Type B pancreatic cell (in vitro differentiated cells): ENCODE measurements at places on chromosomes 1 and 21. TPM values are rescaled to one million over a fixed set of nuclear protein-coding genes. Genes with fewer than 3 reads are reported as not detected.

DNA sequence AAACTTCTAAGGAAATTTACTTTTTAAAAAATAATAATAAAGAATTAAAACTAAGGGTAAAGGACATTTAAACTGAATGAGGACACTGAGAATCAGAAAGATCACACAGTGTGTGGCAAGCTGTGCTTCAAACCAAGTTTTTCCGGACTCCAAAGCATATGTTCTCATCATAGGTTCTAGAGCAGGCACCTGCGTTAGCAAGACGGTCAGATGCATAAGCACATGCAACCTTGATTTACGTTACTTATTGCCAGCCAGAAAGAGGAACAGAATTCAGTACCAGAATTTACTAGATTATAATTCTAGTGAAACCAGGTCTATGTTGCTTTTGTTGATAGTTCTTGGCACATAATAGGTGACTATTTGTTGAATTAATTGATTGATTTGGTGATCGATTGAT, 6.2 kb upstream of the LBR start:
- H3K4me3 ChIP-seq = no peak overlapping the region
- DNase-seq = no peak
- no peaks in the 10 kb centered on the region for H3K27me3 ChIP-seq
- H3K4me1 ChIP-seq = peaks cover 4% of the 10 kb centered on the region
- no peaks in the 10 kb centered on the region for H3K36me3 ChIP-seq
- H3K27ac ChIP-seq = no peak overlapping the region

- no peak overlapping the region for H3K27ac ChIP-seq
- H3K4me3 ChIP-seq = no peak overlapping the region
- DNase-seq = no peak
- no peaks in the 10 kb centered on the region for H3K36me3 ChIP-seq
- H3K4me1 ChIP-seq = peaks cover 6% of the 10 kb centered on the region
These were observed 113.7 kb upstream of the RRP15 start for GRCh38 chr1:218171302-218171893.

DNA sequence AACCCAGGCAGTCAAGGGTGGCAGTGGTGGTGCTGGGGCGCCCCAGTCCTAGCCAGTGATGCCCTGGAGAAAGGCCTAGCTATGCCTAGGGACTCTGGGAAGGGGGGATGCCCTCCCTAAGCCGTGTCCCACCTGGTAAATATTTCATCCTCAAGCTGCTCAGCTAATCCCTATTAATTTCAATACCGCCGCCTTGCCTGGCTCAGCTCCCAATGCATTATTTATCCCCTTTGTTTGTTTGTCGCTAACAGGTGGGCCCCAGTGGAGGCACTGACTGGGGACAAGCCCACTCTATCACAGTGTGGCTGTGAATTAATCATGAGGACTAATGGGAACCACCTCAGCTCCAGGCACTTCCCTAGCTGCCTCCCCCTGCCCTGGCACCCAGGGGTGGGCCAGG, 22.5 kb downstream of the DMAP1 start:
- no peak for DNase-seq
- no peak overlapping the region for H3K27ac ChIP-seq
- H3K36me3 ChIP-seq = peaks cover 24% of the 10 kb centered on the region

DNA sequence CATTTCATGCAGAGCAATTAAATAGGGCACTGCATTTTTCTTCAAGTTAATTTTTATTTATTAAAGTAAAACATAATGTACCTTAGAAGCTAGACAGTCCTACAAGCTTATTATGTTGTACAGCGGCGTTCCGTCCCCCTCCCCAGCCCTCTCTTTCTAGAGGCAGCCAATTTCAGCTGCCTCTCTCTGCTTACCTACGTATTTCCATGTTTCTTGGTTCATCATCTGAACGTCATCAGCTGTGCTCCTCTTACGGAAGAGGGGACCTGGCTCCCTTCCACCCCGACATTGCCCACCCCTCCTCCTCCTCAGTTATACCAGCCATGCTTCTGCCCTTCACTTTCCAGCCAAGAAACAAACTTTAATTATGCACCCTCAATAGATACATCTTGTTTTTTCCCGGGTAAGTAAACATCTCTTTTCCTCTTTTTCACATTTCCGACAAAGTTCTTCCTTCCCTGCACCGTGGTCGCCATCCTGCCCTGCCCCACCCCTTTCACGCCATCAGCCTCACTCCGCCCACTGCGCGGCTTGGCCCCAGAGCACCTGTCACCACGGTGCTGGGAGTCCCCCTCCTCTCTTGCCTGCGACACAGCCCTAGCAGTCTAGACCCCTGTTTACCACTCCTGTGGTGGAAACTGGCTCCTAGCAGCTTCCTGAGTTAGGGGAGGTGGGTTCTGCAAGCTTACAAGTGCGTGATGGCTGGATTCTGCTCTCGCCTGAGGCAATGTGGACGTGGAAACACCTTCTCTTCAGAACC, 57.9 kb downstream of the SLC37A1 start:
- no peak for DNase-seq
- H3K36me3 ChIP-seq = peaks cover 23% of the 10 kb centered on the region

- H3K4me3 ChIP-seq = no peak overlapping the region
- no peak overlapping the region for H3K27ac ChIP-seq
- H3K4me1 ChIP-seq = no peaks in the 10 kb centered on the region
These were observed 39.5 kb upstream of the CR2 start for GRCh38 chr1:207414606-207415108.

DNA sequence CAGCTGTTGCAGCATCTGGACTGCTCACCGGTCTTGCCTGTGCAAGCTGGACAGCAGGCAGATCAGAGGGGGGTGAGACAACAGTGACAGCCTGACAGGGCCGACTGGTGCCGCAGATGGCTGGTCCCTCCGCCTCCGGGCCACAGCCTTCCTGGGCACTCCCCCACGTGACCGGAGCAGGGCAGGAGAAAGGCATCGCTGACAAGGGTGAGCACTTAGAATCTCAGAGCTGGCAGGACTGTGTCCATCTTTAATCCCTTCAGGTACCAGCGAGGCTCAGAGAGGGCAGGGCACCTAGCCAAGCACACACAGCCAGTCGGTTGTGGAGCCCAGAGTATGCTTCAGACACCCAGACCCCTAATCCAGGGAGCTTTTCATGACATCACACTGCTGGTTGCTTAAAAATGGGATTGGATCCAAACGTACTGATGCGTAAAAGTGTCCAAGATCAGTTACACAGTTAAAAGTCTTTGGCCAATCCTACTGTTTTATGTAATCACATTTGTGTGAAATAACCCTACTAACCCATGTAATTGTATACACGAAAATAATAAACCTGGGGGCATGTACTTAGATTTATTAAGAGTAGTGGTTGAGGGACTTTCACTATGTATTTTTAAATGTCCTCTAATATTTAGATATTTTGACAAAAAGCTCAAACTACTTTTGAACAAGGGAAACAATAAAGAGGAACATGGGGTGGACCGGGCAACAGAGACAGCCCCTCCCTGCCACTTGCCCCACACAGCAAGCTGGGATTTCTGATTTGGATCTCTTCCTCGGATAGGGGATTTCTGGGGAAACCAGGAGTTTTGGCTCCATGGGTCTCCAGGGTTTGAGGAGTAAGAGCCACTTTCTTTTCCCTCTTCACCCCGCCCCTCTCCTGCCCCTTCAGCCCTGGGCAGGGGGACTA, 758 bp upstream of the CNTN2 start:
- no peak overlapping the region for H3K27ac ChIP-seq
- no peak overlapping the region for H3K4me3 ChIP-seq
- H3K27me3 ChIP-seq = peaks cover 93% of the 10 kb centered on the region
- H3K36me3 ChIP-seq = no peaks in the 10 kb centered on the region
- H3K4me1 ChIP-seq = no peaks in the 10 kb centered on the region
- DNase-seq = no peak

DNA sequence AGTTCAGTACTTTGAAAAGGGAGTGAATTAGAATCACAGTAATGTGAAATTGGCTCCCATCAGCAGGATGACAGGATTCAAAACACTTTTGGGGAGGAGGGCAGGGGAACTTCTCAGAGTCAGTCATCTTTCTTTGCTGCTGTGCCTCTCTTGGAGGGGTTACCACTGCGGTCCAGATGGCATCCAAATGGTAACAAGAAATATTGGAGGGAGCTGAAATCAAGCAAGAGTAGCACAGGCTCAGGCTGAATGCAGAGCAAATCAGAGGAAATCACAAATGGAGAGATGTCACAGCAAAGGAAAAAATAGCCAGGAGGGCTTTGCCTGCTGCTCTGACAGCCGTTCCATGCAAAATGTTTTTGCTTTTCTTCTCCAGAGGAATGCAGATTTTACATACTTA, 75.0 kb upstream of the C8B start:
- H3K4me1 ChIP-seq = no peaks in the 10 kb centered on the region
- DNase-seq = no peak
- no peaks in the 10 kb centered on the region for H3K36me3 ChIP-seq
- peaks cover 7% of the 10 kb centered on the region for H3K27me3 ChIP-seq

Gene ETV3L
- total RNA-seq = not detected in 2 replicates

Gene FCMR
- 0.58 and 0.81 TPM in 2 replicates for total RNA-seq
